ENCODE measurements at places on chromosomes 7 and 10.

DNA sequence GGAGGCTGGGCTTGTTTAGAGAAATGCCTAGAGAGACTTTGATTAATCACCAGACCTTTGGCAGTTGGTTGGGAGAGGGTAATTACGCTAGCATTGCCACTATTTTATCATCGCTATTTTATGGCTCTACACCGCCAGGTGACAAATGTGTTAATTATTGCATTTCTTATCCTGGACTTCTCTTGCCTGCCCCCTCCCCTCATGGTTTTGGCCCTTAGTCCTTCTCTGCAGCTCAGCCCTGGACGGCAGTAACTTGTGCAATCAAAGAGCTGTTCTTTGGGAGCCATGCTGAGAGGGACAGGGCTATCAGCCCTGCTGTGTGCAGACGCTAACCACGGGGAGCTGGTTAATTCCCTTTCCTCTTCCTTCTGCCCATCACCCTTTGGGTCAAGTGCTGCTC, 585.0 kb downstream of the AUTS2 start:
- DNase-seq: no peak

GRCh38 chr7:131130324-131130723, 197.4 kb upstream of the MKLN1 start:
- no peak for DNase-seq

- no peak for DNase-seq
Measured at GRCh38 chr10:130771491-130771946, 540.0 kb downstream of the TCERG1L start.

DNA sequence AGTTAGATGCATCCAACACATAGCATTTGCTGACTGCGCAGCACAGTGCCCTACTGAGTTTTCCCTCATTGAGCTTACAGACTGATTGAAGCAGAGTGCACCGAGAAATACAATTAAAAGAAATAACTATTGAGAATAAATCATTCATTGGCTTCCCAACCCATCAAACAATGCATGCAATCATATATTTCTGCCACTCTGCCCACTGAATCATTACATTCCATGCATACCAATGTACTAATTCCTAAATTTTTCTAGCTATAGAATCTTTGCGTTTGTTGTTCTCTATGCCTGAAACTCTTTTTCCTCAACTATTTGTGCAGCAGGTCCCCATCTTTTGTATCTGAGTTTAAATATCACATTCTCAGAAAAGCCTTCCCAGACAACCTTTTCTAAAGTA, 783.8 kb downstream of the SORCS1 start:
- no peak for DNase-seq

- no peak for DNase-seq
Measured at GRCh38 chr7:44064791-44065430, 456 bp downstream of the PGAM2 start.

- no peak for DNase-seq
Measured at GRCh38 chr10:61793760-61794703, 107.5 kb upstream of the ARID5B start.

DNA sequence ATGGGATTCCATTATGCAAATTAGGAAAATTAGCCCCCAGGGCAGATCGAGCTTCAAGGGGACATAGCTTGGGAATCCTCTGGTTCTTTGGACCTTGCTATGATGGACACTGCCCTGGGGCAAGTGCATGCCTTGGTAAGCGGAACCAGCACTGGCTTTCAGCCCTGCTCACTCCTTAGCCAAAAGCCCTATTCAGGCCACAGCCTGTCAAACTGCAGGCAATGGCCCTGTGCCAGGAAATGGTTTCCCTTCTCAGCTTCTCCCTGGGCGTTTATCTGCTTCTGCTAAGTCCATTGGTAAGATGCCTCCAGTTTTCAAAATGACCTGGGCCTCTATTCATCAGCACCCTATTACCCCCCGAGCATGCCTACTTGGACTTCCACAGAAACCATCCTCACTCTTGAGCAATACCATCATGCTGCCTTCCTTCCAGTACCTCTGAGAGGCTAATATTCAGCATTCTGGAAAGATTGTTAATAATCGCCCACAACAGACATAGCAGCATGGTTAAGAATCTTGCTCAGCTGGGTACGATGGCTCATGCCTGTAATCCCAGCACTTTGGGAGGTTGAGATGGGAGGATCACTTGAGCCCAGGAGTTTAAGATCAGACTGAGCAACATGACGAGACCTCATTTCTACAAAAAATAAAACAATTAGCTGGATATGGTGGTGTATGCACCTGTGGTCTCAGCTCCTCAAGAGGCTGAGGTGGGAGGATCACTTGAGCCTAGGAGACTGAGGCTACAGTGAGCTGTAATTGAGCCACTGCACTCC, 918.6 kb upstream of the AUTS2 start:
- DNase-seq: no peak

GRCh38 chr7:69599955-69600709, 1.9 kb downstream of the AUTS2 start:
- no peak for DNase-seq

DNA sequence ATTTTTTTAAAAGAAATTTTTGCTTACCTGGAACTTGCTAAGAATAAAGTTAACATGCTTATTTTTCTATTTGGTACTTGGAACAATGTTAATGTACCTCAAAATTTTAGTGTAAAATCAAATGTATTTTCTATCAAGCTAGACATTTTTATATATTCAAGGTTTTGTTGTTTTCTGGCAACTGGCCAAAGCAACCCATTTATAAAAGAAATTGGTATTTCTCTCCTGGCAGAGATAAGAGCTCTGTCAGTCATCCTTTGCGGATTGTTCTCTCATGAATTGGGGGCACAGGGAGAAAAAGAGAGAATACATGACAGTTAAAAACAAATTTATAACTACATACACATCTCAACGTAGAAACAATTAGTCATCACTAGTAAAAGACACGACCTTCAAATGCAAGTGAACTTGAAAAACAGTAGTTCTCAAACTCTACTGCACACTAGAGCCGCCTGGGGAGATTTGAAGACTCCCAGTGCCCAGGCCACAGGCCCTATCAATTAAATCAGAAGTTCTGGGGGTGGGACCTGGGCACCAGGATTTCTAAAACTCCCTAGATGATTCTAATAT, 152.4 kb upstream of the LAMB4 start:
- DNase-seq: no peak

- DNase-seq: no peak
Measured at GRCh38 chr7:128360359-128360678, 1.2 kb downstream of the PRRT4 start.

- DNase-seq: no peak
Measured at GRCh38 chr7:20220921-20221547, 3.9 kb upstream of the MACC1 start.

- peak; percentile 87 for DNase-seq
Measured at GRCh38 chr7:99374111-99375064, at the start of gene ARPC1B. Gene ARPC1B, plus strand, starts transcription at chr7:99374730. Its CDS starts 10,985 bp downstream, at chr7:99385715.

GRCh38 chr7:45416846-45417245, 157.3 kb upstream of the ADCY1 start:
- DNase-seq: no peak

DNA sequence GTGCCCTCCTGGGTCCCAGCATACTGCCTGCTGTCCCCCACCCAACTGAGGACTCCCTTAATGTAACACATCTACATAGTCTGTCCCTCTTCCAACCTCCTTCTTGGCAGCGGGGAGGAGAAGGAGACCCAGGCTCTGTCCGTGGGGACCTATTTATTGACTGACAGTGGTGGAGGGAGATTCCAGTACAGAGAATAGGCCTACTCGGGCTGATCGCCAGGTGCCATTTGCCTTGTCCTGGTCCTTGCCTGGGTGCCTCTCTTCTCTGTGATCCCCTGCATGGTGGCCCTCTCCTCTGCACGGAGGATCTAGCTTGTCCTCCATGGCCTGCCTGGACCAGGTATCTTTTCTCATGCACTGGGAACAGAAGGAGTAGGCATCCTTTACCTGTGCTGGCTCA, 17.0 kb downstream of the GHRHR start:
- DNase-seq: no peak

Data from GM18507 (cell line).